ENCODE measurements at places on chromosomes 4 and X.

DNA sequence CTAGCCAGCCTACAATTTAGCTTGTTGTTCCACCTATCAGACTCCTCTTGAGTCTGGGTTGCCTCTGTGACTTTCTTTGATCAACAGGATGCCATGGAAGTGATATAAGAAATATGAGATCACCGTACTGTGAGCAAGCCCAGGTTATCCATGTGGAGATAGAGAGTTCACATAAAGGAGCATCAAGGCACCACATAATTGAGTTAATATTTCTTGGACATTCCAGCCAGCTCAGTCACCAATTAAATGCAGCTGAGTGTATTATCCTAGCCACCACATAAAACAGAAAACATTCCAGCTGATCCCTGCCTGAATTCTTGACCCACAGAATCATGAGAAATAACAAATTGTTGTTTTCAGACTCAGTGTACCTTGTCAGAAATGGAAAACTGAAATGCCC is 253.6 kb downstream of the PPP1R2C start:
- DNase-seq: no peak

DNA sequence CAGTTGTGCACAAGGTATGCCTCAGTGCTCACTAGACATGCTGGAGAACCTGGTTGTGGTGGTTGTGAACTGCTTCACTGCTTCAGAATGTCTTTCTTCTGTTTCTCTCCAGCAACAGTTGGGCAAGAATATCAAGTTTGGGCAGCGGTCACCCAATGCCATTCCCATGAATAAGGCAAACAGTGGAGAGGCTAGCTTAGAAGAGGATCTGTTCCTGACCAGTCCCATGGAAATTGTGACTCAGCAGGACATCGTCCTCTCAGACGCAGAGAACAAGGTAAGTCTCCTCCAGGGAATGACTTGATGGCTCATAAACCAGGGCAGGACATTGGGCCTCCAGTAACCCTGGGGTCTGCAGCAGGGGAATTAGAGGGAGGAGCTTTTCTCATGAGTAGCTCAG is 79.9 kb downstream of the AASDH start:
- no peak for DNase-seq

DNA sequence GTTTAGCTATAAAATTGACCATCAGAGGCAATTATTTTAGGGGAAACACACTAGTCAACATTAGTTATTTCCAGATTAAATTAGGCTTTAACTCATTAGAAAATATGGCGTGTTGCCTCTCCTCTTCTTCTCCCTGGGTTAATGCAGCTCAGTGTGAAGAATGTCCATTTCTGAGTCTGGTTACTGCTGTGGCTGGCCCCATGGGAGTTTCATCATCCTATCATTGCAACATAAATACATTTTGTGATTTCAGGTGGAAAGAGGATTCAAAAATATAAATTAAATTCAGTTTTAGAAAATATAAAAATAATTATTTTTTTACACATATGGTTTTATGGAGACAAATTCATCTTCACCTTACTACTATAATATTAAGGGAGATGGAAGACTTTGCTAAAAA is 288.5 kb upstream of the ARSJ start:
- DNase-seq: no peak

GRCh38 chr4:29326816-29327215 is 1393.4 kb upstream of the PCDH7 start:
- DNase-seq: no peak

DNA sequence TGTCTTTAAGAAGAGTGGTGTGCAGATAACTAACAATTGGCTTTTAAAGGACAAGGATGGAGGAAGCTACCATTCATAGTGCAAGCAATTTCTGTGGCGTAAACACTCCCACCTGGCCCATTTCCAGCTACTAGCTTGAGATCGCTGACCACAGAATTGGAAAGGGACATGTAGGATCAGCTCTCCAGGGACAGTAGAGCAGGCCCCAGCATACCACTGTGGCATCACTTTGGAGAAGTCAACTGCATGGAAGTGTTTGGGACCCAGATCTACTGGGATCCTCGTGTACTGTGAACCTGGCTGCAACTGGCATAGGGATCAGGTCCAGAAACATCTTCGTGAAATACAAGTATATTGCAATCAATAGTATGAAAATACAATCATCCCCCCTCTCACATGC is 515.0 kb downstream of the INPP4B start:
- no peak for DNase-seq

DNA sequence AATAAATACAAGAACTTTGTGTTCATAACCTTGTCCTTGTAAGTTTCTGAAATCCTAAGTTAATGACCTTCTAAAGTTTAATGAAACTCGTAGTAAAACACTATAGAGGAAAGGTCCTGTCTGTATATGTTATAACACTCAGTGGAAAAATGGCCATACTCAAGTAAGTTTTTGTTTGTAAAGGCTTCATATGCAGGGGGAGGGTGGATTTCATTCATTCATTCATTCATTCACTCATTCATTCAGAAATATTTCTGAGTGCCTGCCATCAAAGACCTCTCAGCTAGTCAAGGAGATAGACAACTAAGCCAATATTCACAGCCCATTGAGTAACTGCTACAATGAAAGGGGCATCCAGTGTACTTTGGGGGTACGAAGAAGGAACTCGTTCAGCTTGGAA is 6.9 kb upstream of the TMEM156 start:
- no peak for DNase-seq

DNA sequence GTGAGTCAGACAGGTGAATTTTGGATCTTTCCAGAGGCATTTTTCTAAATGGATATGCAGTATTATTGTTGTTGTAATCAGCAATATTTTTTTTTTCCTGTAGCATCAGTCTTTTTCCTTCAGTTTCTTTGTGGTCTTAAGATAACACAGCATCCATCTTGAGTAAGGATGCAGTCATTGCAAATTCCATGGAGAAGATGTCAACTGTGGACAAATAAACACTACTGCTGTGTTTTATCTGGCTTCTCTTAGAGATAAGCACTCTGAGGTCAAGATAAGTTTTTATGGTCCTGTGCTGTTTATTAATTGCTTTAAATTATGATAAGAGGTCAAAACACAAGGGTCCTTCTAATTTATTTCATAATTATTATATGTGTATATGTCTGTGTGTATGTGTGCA is 1255.7 kb downstream of the ADGRL3 start:
- no peak for DNase-seq

GRCh38 chr4:146124023-146124680 is 51.4 kb upstream of the LSM6 start:
- DNase-seq: no peak

- DNase-seq: no peak
Observed at GRCh38 chr4:110840221-110840654, 217.4 kb upstream of the PITX2 start.

DNA sequence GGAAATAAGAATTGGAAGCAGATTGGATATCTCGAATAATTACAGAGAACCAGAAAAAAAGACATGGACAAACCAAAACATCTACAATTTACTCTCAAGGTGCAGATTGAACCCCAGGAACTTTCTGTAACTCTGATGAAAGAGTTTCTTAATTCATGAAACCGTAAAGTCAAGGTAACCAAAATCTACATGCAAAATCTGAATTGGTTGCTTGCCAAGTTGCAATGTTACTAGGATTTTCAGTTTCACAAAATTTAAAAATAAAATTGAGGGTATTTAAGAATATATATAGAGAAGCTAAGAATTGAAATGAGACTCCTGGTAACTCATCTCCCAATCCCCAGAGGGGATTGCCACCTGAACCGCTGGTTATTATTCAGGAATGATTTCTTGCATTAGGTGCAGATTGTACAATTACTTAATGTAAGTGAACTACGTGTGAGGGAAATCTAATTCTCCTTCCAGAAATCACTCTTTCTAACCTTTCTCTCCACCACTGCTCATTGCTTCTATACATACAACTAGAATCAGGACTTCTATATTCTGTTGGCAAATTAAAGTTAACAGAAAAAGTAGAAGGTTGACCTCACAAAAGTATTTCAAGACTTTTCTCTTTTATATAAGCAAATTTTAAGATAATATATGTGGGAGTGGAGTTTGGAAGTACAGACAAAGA is 221.5 kb upstream of the NDST4 start:
- DNase-seq: no peak

DNA sequence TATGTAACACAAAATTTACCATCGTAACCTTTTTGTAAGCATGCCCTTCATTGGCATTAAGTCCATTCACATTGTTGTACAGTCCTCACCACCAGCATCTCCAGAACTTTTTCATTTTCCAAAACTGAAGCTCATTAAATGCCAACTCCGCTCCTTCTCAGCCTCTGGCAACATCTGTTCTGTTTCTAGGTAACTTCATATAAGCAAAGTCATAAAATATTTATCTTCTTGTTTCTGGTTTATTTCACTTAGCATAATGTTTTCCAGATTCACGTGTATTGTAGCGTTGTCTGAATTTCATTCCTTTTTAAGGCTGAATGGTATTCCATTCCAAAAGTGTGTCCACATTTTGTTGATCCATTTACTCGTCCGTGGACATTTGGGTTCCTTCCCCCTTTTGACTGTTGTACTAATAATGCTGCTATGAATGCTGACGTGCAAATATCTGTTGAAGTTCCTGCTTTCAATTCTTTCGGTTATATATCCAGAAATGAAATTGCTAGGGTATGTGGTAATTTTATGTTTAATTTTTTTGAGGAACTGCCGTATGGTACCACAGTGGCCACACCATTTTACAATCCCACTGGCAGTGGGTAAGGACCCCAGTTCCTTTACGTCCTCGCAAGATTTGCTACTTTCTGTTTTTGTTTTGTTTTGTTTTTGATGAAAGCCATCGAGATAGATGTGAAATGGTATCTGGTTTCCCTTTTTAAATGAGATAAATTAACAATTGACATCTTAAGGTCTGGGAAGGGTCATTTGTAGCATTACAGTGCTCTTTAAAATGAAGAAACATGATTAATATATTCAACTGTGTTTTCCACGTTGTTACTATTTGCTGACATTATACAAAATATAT is 63.4 kb downstream of the PTTG2 start:
- no peak for DNase-seq

DNA sequence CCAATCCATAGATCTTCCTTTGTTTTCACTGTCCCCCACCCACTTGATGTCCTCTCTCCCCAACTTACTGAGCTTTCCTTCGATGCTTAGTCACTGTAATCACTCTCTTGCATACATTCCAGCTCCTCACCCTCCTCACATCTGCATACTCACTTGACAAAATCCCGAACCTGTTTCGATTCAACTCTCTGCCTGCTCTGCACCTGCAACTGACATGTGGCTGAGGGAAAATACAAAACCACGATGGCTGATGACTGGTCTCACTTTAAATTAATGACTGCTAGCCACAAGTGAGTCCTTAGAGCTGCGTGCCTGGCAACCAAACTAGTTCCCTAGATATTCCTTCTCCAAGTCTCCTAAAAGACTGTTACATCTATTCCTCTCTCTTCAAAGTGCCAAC is 70.4 kb upstream of the FHL1 start:
- DNase-seq: no peak

Measured in Jurkat, Clone E6-1 (cell line).